ENCODE measurements at places on chromosomes 5 and 9. TPM values are rescaled to one million over a fixed set of nuclear protein-coding genes. Genes with fewer than 3 reads are reported as not detected.

GRCh38 chr9:126628969-126629674 is 15.4 kb downstream of the LMX1B start:
- no peaks in the 10 kb centered on the region for H3K36me3 ChIP-seq
- H3K27ac ChIP-seq, result no peak overlapping the region
- no peak overlapping the region for H3K4me3 ChIP-seq
- H3K27me3 ChIP-seq, result peaks cover 63% of the 10 kb centered on the region
- peaks cover 4% of the 10 kb centered on the region for H3K4me1 ChIP-seq

Gene ANKRD18B
- 0.65 TPM for total RNA-seq

GRCh38 chr9:72665421-72665820 is 144.0 kb downstream of the TMC1 start:
- H3K27ac ChIP-seq, result no peak overlapping the region
- no peaks in the 10 kb centered on the region for H3K4me1 ChIP-seq
- no peak overlapping the region for H3K4me3 ChIP-seq
- peaks cover 4% of the 10 kb centered on the region for H3K27me3 ChIP-seq

DNA sequence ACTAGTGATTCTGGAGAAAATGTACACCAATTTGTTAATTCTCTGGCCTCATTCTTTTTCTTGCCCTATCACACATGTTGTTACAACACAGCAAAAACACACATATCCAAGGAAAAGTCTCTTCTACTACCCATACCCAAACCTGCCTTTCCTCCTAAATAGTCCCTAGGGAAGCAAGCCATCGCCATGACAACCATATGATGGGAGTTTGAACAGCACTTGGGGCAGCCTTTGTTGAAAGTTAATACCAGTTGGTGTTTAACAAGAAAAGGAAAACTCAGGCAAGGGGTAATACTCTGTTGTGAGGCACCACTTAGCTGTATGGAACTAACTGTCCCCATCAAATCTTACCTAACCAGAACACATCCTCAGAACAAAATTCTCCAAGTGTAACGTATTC is 1.7 kb downstream of the TRPM3 start:
- H3K4me1 ChIP-seq, result no peaks in the 10 kb centered on the region
- DNase-seq, result no peak
- H3K4me3 ChIP-seq, result no peak overlapping the region
- no peak overlapping the region for H3K27ac ChIP-seq

- DNase-seq, result no peak
- H3K36me3 ChIP-seq, result peaks cover 45% of the 10 kb centered on the region
- no peak overlapping the region for H3K4me3 ChIP-seq
- peak overlapping the region; percentile 8 for H3K27ac ChIP-seq
- peaks cover 32% of the 10 kb centered on the region for H3K4me1 ChIP-seq
These were observed 37.7 kb downstream of the FAM13B start for GRCh38 chr5:137995077-137995748.

GRCh38 chr5:53825926-53826325 is 265.5 kb downstream of the NDUFS4 start:
- no peak overlapping the region for H3K27ac ChIP-seq
- no peaks in the 10 kb centered on the region for H3K4me1 ChIP-seq
- no peaks in the 10 kb centered on the region for H3K27me3 ChIP-seq
- no peak for DNase-seq

All from activated CD4-positive, alpha-beta T cell treated with anti-CD3 and anti-CD28 coated beads, Interleukin-2, amount 10 ng/mL, durations not matched to agents 24 days and 14 days (primary cell).